Activated CD8-positive, alpha-beta memory T cell treated with anti-CD3 and anti-CD28 coated beads for 1 hour (primary cell): ENCODE measurements at places on chromosomes 4 and X.

GRCh38 chrX:150005027-150005426 lies 66.7 kb upstream of the EOLA2 start:
- no peak for DNase-seq

GRCh38 chr4:98558471-98559169 lies 99.8 kb downstream of the TSPAN5 start:
- DNase-seq = no peak

DNA sequence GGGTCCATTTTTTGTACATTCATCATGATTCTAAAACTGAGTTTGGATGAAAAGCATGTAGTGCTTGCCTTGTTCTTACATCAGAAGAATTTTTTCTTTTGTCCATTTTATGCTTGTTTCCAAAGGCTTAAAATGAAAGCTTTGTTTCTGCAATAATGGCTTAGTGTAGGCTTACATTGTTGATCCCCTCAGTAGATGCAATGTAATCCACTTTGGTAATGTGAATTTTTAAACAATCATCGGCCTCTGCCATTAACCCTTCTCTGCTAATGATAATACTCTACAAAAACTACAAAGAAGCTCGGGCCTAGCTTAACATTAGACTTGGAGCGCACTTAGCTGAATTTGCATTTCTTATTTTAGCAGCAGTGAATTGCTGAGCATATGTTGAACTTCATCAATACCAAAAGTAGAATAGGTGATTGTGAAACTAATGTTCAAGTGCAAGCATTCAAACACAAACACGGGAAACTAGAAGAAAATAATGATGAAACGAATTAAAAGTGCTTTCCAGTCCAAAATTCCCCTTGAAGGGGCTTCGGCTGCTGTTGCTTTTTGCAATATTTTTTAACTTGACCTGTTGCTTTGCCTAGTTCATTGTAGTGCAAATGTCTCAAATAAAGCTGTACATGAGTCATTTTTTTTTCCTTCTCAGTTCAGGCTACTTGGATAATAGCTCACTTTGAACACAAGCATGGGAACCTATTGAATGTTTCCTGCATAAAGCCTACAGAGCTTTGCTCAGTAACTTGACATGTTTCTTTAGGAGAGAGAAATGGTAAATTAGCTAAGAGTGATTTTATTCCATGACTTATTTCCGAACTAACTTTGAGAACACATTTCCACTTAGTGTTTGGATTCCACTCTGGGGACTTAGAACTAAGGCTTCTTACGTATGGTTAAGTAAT lies 66.5 kb downstream of the SLIT2 start:
- no peak for DNase-seq

DNA sequence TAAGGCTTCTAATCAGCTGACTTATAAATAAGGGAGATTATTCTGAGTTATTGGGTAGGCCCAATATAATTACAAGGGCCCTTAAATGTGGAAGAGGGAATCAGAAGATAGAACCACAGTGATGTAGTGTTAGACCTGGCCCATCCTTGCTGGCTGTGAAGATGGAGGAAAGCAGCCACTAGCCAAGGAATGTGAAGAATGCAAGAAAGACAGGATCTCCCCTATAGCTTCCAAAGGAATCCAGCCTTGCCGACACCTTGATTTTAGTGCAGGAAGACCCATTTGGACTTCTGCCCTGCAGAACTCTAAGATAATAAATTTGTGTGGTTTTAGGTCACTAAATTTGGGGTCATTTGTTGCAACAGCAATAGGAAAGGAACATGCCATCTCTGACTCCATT lies 150.6 kb downstream of the SPATA18 start:
- no peak for DNase-seq

- DNase-seq = no peak
Measured at GRCh38 chrX:24646006-24646405, 1.1 kb downstream of the PCYT1B start.

- DNase-seq = no peak
Measured at GRCh38 chr4:153290134-153290533, 54.4 kb upstream of the MND1 start.

GRCh38 chrX:44011506-44011905 lies 38.3 kb upstream of the NDP start:
- no peak for DNase-seq

DNA sequence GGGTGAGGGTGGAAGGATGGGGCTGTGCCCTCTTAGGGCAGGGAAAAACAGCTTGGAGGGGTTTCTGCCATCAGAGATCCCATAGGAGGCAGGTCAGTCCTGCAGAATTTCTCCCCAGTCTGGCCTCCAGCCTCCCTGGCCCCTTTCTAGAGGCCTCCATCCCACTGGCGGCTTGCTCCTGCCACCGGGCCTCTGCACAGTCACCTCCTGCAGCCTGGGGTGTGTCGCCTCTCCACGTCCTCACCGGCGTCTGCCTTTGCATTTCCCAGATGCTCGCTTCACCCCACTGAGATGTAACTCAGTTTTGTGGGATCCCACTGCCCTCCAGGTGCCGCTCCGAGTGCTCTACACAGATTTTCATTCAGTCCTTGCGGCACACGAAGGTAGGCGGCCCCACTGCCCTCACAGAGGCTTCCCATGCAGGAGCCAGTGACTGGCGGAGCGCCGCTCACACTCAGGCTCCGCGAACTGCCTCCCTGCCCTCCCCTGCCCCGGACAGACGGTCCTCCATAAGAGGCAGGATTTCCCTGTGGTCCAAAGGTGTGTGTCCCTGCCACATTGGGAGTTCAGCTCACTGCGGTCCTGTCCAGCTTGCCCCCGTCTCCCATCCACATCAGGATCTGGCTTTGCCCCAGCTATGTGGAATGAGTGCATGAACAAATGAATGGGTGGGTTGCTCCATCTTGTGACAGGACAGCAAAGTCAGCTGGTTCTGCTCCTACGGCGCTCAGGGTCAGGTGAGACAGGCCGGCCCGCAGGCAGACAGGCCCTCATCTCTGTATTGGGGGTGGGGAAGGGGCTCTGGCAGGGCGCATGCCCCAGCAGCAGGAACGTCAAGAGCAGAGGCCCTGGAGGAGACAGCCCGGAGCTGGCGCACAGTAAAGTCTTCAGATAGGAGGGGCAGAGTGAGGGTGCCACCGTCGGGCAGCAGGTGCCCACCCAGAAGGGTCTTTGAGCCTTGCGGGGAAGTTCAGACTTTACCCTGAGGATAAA lies 2.7 kb upstream of the TMEM271 start:
- no peak for DNase-seq

GRCh38 chr4:56737666-56738065 lies 56.6 kb upstream of the HOPX start:
- DNase-seq = no peak

DNA sequence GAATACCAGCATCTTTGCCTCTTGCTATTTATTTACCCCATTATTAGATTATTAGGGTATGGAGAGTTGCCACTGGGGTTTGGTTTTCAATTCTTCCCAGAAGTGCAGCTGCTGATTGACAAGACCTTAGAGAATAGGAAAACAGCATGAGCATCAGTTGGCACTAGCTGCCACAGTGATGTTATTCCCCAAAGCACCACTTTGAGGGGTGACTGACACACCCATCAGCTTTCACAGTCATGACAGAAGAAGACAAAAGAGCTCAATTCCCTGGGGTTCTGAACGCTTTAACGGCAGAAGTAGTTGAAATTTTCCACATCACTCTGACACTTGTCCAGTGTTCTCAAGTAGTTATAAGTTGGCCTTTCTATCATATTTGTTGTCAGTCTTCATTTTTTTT lies 55.0 kb upstream of the NR3C2 start:
- DNase-seq = no peak

- no peak for DNase-seq
Measured at GRCh38 chr4:177464026-177464425, 21.8 kb upstream of the AGA start.

DNA sequence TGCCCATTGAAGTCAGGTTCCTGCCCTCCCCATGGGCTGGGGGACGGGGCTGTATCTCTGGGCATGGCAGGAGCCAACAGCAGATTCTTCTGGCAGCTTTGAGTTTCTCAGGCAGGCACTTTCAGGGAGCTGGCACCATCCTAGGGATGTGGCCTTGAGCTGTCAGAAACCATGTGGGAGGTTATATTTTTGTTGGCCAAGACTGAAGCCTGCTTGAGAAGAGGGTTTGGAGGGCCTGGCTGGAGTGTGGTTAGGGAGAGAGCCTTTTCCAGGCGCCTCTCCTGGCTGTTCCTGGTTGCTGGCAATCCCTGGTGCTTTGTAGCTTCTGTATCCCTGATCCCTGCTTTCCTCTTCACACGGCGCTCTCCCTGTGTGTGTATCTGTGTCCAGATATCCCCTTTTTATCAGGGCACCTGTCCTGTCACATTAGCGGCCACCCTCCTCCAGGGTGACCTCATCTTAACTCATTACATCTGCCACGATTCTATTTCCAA lies 30.6 kb upstream of the SORCS2 start:
- no peak for DNase-seq

GRCh38 chr4:186416451-186417060 lies 138.8 kb downstream of the MTNR1A start:
- no peak for DNase-seq

DNA sequence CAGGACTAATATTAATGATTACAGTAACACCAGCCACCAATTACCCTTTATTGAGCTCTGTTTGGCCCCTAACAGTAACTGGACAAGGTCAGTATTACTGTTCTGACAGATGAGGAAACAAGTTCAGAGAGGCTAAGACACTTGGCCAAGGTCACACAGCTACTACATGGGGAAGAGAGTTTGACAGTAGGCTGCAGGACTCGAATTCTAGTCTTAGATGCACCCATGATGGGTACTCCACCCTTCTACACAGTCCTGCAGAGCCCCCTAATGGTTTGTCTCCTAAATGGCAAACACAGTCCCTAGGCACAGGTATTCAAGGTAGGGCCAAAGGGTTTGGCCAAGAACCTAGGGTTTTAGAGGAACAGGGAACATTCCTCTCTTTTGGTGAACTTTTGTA lies 93.9 kb downstream of the NSUN7 start:
- no peak for DNase-seq

DNA sequence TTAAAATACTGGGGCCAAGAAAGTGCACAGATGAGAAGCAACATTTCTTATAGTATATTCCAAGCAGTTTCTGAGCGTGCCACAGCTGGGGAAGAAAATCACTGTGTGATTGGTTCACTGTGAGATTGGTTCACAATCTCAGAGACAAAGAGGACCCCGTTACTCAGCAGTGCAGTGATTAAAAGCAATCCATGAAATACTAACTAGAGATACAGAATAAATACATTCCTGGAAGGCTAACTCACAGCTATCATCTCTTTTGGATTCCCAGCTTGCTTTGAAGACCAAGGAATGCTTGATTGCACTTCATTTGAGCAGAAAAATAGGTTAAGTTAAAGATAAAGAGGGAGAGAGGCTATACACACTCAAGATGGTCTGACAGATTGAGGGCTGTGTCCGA lies 132.1 kb upstream of the RAPGEF2 start:
- no peak for DNase-seq

- no peak for DNase-seq
Measured at GRCh38 chr4:83589279-83589678, 53.4 kb downstream of the GPAT3 start.

GRCh38 chr4:146927695-146928094 lies 18.0 kb downstream of the TTC29 start:
- no peak for DNase-seq

DNA sequence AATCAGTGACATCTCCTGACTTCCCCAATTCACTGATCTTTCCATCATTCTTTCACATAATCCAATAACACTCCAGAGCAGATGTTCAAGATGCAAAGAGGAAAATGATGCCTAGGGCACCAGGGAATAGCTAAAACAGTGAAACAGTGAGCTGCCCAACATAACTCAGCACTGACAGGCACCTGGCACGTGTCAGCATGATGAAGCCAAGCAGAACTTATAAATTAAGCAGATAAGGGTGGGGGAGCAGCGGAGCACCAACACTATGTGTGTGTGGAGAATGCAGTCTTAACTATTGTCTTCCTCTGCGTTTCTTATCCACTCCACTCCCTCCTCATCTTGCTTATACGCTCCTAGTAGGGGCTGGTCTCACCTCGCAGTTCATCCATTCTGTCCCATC lies 89.4 kb downstream of the AMMECR1 start:
- no peak for DNase-seq

- no peak for DNase-seq
Measured at GRCh38 chr4:116638592-116638991, 446.8 kb downstream of the TRAM1L1 start.

DNA sequence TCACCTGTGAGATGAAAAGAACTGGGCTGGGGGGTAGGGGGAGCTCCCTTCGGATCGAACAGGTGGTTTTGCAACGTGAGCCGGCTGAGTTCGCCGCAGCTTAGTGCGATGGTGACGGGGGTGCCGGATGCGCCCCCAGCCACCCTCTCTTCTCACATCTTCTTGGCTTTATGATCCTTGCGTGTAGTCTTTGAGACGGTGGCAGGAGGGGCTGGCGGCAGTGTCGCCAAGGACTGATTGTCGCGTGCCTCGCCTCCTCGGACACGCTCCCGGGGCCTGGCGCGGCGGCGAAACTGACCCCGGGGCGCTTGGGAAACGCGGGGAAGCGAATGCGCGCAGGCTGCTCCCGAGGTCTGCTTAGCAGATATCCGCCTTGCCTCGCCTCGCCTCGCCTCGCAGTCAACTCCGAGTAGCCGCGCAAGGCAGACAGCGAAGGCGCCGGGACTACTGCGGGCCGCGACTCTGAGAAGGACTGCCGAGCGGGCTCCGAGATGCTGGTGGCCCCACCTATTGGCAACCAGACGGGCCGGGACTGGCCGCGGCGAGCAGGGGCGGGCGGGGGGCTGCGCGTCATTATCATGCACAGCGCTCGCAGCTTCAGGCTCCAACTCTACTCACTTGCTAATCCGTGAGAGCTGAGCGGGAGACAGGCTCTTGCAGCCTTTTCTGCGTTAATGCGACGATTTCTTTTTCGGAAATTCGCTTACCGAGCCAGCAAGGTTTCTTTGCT lies 1.5 kb downstream of the GRID2 start:
- DNase-seq = no peak

DNA sequence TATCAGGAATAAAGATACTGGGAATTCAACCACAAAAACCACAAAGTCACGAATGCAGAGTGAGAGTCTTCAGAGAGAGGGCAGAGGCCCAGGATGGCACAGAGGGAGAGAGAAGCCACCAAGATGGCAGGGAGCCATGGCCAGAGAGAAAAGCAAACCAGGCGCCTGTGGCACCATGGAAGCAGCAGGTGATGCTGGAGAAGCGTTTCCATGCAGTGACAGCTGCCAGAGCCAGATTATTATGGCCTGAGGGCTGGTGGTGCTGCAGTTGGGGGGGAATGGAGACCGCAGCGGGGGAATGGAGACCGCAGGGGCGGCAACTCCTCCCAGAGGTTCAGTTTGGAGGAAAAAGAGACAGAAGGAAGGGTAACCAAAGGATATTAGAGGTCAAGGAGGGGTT lies 5.8 kb downstream of the TAFAZZIN start:
- no peak for DNase-seq

GRCh38 chr4:156581282-156582063 lies 390.1 kb downstream of the PDGFC start:
- DNase-seq = no peak
